ENCODE measurements at places on chromosomes 3 and 15.

DNA sequence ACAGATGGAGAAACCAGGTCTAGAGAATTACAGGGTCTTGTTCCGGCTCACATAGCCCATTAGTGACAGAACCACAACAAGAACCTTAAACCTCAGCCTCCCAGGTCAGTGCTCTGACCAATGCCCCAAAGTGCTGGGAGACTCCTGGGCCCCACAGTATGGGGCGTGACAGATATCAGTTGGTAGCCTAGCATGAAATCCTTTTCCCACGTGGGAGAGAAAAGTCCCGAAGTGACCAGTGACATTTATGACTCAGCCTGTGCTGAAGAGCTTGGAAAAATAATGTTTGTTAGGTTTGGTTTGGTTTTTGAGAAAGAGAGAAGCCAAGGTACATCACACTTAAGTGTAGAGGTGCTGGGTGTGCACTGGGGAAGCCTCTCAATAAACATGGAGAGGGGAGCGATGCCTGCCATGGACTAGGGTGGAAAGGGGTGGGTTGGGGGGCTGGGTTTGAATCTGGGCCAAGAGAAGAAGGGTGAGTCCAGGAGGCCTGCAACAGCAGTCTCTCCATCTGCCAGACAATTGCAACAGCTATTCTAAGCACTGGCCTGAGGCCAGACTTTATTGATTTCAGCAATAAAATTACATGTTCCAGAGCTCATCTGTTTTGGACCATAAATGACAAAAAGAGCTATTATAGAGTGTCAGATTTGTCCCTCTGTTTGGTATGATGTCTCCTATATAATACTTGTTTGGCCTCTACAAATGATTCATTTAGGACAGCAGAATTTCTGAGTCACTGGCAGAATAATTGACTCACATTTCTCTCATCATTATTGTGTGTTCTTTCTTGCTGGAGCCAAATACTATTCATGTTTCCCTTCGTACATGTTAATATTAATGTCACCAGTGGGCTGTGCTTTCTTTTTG lies 43.4 kb downstream of the C2CD4A start:
- no peak for DNase-seq

DNA sequence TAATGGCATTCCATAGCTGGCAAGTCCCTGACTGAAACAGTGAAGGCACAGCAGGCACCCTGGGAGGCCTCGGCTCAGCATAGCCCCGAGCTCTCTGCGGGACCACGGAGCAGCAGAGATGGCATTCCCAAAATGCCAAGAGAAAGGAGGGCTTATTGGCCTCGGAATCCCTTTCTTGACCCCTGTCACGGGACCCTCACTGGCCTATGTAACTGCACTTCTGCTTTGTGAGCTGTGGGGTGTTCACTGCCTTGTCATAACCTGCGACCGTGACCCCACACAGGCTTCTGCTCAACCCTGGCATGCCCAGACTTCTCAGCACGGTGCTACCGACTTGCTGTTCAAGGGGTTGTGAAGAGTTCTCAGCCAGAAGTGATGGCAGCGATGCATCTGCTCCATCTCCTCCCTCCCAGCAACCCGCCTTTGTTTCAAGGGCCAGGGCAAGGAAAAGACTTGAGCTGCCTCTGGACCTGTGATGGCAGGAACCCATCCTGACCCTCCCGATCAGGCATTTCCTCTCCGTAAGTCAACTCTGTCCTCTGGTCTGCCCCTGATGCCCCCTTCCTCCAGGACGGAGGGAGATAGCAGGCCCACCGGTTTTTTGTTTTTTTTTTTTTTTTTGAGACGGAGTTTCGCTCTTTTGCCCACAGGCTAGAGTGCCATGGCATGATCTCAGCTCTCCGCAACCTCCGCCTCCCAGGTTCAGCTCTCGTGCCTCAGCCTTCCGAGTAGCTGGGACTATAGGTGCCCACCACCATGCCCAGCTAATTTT lies 30.5 kb downstream of the EHD4 start:
- no peak for DNase-seq

DNA sequence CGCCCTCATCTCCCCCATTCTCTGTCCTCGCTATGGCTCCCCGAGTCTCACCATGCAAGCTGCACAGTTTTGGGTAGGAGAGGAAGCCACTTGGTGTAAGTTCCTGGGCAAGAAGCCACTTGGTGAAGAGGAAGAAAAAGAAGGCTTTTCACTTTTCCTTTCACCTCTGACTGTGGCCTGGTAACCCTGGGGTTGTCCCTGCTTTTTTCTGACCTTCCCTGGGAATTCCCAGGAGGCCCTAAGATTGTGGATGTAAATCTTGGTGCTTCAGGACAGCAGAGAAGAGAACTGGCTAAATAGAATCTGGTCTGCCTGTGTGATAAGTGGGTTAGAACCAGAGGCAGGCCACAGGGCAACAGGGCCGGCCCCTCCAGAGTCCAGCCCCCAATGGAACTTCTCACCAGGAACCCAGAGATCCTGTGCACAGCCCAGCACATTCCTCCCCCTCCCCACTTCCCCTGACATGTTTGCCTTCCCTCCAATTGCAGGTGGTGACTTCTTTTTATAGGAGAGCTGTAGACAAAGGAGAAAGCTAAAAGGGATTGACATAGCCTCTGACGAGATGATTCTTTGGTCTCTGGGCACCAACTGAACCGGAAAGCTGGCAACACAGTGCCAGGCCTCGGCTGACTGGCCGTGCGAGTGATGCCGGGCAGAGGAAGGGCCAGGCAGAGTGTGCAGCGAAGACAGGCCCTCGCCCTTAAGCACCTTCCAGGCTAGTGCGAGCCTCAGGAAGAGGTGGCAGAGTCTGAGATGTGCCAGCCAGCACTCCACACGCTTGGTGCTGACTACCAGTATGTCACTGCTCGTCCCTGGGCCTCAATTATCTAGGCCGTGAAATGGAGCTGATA lies 19.4 kb upstream of the SKOR1 start:
- DNase-seq = no peak

- no peak for DNase-seq
These were observed 580.2 kb downstream of the NLGN1 start for GRCh38 chr3:173977747-173978146.

DNA sequence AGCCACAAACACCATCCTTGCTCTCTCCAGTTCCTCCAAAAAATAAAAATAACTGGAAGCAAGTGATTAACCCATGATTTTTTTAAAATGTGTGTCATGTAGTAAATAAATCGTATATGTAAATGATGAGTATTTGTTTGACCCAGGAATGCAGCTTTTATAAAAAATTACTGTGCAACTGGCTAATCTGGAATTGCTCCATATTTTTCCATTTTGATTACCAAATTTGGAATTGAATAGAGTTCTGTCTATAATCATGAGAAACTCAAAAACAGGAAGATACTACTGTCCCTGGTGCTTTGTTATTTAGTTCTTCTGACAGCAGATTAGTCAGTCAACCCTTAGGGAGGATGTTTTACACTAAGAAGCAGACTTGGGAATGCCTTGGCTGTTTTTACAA lies 116.2 kb downstream of the CCNL1 start:
- no peak for DNase-seq

DNA sequence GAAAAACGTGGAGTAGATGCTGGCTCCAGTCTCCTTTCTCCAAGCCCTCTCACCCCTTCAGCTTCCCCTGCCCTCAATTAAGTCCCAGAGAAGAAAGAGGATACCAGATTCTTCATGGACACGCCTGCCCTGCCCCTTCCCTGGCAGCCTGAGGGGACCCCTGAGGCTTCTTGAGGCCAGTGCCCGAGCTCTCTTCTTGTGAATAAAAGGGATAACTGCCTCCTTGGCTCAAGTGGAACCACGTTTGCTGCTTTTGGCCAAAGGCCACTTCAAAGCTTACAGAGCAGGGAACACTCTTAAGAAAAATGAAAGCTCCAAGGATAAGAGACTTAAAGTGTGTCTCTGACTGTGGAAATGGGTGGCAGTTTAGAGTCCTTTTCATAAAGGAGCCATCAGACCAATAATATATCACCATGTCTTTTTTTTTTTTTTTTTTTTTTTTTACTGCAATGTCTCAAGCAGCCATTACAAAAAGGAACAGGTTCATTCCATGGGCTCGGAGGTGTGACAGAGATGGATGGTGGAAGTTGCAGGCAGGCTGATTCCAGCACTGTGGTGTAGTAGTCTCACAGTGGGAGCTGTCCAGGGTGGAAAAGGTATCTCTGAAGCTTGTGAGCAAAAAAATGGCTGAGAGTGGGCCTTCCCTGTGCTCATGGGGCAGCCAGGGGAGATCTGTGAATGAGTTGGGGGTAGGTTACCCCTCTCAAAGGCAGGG lies 108.8 kb downstream of the SEMA5B start:
- no peak for DNase-seq

DNA sequence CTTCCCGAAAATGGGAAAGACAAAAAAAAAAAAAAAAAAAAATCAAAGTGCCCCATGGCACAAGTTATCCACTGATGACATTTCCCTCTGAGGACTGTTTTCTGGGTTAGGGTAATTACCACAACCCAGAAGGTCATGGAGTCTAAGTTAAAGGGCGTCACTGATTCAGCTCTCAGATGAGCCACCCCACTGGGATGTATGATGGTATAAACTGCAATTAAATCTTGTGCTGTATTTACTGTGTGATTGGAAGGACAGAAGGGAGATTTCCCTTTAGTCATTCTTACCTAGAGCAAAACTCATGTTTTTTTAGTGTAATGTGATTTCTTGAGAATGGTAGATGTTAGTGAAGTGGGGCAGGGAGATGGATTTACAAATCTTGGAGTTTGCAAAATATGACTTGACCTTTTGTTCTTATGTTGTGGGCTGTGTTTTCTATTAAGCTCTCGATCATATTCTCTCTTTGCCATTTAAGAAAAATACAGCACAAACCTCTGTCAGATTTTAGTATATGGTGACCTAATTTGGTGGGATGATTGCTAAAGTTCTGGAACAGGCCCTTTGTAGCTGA lies 244.2 kb downstream of the PTPRG start:
- DNase-seq = no peak

DNA sequence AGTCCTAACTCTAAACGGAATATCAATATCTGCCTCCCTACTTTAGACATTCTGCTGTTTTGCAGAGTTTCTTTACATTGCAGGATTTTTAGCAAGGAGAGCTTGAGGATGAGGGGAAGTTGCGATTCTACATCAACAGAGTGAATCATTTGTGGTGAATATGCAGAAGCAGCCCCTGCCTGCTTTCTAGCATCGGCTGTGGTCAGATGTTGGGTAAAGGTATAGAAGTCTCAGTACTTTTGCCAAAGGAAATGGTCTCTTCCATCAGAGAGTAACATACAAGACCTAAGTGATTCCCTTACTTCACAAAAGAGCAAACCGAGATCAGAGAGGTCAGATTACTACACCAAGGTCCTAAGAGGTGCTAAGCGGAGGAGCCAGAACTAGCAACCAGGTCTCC lies 15.2 kb downstream of the ST3GAL6 start:
- DNase-seq = peak; percentile 15

- DNase-seq = no peak
These were observed 88.9 kb upstream of the FEZF2 start for GRCh38 chr3:62462104-62462762.

- no peak for DNase-seq
These were observed 79.3 kb upstream of the POLG start for GRCh38 chr15:89413877-89414276.

- DNase-seq = no peak
These were observed 76.3 kb downstream of the THBS1 start for GRCh38 chr15:39657181-39657580.

DNA sequence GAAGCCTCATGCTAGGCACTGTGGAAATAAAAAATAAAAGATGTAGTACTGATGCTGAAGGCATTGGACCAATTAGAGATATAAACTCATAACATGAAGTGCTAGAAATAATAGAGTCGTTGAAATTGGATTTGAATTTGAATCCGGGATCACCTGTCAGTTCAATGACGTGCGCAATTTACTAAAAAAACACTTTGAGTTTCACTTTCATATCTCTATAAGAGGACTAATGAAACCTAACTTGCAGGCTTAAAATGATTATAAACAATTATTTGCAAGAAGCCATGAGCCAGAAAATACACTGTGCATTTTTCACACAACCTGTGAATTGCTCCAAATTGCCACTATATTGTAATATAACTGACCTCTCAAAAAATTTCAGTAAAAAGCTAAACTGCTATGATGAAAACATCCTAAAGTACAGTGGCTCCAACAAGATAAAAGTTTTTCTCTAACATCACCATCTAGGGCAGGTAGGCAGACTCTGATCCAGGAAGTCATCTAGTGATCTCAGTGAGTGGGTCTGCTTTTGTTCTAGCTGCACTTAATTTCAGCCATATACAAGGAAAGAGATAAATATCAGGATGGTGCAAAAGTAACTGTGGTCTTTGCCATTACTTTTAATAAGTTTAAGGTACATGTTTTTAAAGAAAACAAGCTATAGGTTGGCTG lies 440.2 kb downstream of the CNTN6 start:
- no peak for DNase-seq

- DNase-seq = no peak
These were observed 64.5 kb downstream of the CDAN1 start for GRCh38 chr15:42672444-42672843.
